ENCODE measurements at places on chromosomes 4 and X.

GRCh38 chr4:2163311-2163821, 78.6 kb downstream of the HAUS3 start:
- no peak for DNase-seq

- no peak for DNase-seq
Observed at GRCh38 chrX:77264490-77264889, 182.7 kb upstream of the FGF16 start.

- DNase-seq: no peak
Observed at GRCh38 chr4:186643501-186644310, 80.0 kb downstream of the FAT1 start.

DNA sequence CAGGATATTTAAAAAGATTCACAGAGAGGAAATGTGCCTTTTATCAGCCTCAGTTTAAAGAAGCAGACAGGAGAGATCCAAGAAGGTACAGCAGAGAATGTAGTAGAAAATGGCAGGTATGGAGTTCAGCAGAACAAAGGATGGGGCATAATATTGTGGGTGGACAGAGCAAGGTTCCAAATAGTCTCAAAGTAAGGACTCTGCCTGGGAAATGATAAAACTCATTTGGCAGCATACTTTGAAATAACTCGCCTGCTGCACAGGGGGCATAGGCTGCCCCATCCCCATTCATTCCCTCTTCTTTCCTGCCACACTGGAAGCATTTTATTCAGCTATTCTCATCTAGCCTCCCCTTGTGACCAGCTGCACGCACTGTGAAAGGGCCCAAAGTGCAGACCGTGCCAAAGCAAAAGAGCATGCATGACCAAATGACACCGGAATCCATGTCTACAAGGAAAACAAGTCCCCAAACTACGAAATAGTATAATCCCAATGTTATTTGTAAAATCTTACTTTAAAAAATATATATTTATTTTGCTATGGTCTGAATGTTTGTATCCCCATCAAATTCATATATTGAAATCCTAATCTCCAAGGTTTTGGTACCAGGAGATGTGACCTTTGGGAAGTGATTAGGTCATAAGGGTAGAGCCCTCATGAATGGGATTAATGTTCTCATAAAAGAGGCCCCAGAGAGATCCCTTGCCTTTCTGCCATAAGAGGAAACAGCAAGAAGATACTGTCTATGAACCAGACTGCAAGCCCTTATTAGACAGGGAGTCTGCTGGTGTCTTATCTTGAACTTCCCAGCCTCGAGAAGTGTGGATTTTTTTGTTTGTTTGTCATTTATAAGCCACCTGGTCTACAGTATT, 77.4 kb upstream of the PRSS48 start:
- no peak for DNase-seq

DNA sequence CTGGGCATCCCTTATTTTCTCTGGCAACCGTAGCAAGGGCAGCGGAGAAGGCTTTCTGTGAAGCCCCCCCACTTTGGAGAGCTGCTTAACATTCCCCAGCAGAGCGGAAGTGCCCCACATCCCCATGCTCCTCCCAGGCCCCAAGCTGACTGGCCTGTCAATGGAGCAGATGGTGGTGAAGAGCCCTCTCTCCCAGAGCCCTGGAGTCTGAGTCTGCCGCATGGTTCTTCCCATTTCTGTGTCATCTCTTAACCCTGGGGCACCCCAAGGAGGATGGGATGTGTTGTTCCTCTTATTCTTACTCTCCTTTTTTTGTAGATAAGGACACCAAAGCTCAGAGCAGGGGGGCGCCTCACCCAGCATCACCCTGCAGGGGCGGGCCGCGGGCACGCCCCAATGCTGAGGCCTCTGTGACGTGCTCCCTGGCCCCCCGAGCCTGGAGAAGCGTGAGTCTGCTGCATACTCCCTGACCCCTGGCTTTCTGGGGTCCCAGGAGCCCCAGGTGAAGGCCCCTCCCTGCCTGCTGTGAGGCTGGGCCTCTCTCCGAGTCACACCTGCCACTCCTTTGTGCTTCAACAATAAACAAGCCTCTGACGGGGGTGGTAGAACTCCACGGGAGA, 35.9 kb downstream of the ADRA2C start:
- DNase-seq: no peak

DNA sequence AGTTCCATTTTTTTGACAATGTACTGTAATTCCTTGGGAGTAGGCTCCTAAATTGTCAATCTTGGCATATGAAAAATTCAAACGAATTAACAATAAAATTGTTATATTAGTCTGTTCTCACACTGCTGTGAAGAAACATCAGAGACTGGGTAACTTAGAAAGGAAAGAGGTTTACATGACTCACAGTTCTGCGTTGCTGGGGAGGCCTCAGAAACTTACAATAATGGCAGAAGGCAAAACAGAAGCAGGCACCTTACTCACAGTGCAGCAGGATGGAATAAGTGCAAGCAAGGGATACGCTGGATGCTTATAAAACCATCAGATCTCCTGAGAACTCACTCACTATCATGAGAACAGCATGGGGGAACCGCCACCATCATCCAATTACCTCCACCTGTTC, 246.4 kb upstream of the TRAM1L1 start:
- DNase-seq: no peak

GRCh38 chr4:70619288-70619687, 9.3 kb upstream of the ENAM start:
- no peak for DNase-seq

DNA sequence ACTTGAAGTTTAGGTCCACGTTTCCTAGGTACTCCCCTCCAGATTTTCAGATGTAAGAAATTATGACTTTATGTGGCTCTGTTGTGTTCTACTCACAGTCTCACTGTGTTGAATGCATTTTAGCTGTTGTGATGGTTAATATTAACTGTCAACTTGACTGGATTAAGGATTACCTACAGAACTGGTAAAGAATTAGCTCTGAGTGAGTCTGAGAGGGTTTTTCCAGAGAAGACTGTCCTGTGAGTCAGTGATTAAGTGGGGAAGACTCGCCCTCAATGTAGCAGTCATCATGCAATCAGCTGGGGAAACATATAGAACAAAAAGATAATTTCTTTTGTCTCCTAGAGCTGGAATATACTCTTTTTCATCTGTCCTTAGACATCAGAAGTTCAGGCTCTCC, 493.4 kb downstream of the ACTRT1 start:
- DNase-seq: no peak

DNA sequence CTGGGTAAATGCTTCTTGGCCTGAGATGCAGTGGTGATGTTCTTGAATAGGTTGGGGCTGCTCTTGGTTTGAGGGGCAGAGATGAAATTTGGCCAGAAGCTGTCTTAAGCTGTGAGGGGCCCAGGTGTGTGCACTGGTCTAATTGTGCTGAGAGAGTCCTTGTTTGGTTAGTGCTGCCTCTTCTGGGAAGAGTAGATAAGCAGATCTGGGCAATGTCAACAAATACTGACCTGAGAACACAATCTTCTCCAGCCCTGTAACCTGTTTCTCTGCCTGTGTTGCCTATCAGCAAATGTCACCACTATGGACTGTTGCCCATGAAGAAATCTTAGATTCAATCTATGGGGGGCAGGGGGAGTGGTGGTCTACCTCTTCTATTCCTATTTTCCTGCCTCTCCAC, 17.2 kb upstream of the USP27X start:
- no peak for DNase-seq

DNA sequence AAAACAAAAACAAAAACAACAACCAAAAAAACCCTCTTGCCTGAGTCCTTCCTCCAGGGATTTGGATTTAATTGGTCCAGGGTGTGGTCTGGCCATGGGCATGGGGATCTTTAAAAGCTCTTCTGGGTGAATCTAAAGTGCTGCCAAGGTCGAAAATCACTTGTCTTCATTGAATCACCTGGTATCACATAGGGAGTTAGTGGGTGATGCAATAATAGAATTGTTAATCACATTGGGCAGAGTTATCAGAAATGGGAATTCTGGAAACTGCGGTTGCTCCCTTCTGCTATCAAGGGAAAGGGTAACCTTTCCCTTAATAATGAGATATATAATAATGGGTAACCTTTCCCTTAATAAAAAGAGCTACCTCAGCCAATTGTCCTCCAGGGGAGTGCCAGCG, 267.9 kb upstream of the KLF3 start:
- DNase-seq: no peak

GRCh38 chr4:10097906-10098779, 18.5 kb downstream of the WDR1 start:
- no peak for DNase-seq

DNA sequence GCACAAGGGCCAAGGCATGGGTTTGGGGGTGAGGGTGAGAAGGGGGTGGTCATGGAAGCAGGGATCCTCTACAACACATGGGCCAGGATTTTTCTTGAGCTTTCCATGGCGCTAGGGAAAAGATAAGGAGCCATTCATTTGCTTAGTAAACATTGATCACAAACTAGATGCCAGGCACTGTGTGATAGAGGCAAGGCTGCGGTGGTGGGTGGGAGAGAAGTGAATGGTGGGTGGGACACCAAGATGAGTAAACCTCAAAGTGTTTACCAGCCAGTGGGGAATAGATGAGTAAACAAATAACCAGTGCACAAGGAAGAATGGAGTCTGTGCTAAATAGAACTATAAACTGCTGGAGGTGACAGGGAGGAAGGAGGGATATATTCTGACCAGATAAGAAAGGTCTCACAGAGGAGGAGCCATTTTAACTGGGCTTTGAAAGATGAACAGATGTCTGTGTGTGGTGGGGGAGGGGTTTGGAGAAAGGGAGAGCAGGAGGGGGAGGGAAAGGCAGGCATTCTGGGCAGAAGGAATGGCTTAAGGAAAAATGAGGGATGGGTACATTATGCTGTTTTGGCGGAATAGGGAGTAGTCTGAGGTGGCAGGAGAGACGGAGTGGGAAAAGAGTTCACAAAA, 48.0 kb upstream of the LAS1L start:
- DNase-seq: no peak

- no peak for DNase-seq
Observed at GRCh38 chr4:180058691-180059215, 2184.4 kb upstream of the TENM3 start.

GRCh38 chr4:139919521-139919920, 234.5 kb downstream of the MAML3 start:
- DNase-seq: no peak

DNA sequence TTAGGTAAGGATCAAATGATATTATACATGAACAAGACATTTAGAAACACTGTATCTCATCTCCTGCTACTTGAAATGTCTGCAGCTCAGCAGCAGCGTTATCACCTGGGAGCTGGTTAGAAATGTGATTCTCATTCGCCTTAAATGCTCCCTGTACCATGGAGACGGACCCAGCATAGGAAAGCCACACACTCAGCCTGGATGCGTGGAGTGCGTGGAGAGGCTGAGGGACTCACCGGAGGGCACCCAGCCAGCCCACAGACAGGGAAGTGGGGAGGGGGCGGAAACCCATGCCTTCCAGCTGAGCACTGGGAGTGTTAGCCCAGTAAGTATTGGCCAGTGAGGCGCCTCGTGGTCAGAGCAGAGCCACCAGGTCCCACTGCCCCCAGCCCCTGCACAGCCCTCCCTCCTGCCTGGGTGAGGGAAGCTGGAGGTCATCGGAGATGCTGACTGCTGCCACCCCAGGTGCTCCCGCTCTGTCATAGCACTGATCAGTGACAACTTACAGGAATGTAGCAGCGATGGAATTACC, 15.2 kb downstream of the SUPT20HL1 start:
- DNase-seq: no peak

GRCh38 chr4:10762561-10762960, 78.0 kb upstream of the CLNK start:
- DNase-seq: no peak

GRCh38 chrX:17547658-17548057, 172.7 kb downstream of the NHS start:
- no peak for DNase-seq

GRCh38 chr4:185235119-185235842, 25.9 kb downstream of the SNX25 start:
- no peak for DNase-seq

DNA sequence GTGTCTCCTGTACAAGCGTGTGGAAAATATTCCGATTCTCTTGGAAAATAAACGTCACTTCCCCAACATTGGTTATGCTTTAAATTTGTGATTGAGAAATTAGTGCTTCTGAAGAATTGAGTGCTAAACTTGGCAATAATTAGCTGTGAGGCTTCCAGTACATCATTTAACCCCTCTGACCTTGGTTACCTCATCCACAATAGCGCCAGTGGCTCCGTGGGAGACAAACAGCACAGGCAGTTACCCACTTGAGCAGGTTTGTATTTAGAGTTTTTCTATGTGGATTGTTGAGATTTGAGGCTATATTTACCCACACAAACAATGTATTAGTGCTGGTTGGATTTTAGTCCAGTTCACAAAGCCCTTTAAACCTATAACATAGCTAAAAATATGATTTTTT, 476.5 kb downstream of the NKX6-1 start:
- DNase-seq: no peak

DNA sequence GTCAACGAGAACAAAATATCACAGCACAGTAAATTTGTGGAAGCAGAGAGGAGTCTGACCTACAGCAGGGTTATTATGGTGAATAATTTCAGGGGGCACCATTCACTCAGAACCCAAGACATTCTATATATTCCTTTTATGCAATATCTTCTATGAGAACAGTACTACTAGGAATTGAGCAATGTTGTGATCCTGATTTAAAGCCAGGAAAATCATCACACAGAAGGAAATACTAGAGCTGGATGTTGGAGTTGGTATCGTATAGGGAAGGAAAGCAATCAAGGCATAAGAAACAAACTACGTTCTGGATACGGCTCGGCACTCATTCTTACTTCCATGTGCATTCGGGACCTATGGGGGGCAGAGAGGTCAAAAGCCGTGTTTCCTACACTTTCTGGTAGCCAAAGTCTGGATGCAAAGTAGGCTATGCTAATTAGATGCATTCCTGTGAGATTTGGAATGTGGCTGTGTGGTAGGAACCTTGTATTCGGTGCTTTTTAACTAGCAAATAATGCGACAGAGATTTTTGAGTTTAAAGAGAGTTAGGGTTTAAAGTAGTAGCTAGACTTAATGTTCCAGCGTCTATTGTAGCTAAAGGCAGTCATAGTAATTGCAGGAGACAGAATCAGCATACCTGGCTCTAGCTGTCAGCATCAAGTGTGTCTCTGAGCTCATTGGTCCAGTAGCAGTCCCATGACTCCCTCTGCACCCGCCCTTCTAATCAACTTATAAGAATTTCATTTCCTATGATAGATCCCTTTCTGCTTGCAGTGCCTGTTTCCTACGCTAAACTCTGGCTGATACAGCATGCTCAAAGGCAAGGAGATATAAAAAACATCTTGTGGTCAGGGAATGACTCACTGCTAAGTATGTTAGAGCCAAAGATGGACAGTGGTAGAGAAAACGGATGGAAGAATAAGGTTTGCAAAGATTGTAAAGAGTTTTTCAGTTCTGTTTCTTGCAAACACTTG, 43.3 kb upstream of the PDGFC start:
- DNase-seq: no peak

- DNase-seq: no peak
Observed at GRCh38 chr4:183098019-183098722, 886 bp upstream of the WWC2 start.

GRCh38 chrX:85084770-85085393, 81.2 kb downstream of the APOOL start:
- peak; percentile 27 for DNase-seq

- no peak for DNase-seq
Observed at GRCh38 chr4:70994069-70994366, 569 bp downstream of the DCK start.

Measured in CD4-positive, alpha-beta T cell treated with Interleukin-17A for 1 hour (primary cell).